NCI-H2081 (cell line): ENCODE measurements at places on chromosomes 12 and 14.
A peak's percentile ranks its signal among the peaks of the same experiment; 100 is the strongest.

DNA sequence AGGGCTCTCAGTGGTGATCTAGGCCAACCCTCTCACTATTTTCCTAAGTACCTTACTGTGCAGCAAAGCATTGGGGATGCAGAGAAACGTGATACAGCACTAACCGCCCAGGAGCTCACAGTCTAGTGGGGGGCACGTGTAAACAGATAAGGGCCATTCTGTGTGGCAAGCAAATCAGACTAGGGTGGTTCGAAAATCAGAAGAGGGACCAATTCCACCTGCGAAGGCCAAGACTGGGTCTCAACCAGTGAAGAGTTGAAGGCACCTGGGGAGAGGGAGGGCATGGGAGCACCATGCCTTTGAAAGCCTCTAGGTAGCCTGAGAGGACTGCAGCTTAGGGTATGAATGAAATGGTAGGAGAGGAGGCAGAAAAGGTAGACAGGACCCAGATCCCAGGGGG is 2.2 kb downstream of the PITPNM2 start:
- no peak for DNase-seq

DNA sequence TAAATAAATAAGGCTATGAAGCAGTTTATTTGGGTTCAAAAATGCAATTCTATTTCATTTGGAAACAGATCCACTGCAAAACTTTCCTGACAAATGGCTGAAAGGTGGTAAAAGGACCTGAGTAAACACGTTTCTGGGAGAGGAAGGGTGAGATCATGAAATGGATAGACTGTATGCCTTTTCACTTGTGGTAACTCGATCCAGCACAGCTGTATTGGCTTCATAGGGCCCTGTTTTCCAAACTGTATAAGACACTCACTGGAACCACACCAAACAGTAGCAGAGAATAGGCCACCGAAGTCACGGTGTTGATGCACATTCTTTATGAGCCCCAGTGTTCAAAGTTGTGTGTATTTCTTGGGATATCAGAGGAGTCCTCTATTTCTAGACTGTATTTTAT is 325.2 kb upstream of the DIO2 start:
- DNase-seq: peak; percentile 21

GRCh38 chr14:30921305-30921704 is 46.9 kb downstream of the COCH start:
- DNase-seq: no peak

- no peak for DNase-seq
Observed at GRCh38 chr12:44441155-44441554, 435.0 kb downstream of the NELL2 start.

DNA sequence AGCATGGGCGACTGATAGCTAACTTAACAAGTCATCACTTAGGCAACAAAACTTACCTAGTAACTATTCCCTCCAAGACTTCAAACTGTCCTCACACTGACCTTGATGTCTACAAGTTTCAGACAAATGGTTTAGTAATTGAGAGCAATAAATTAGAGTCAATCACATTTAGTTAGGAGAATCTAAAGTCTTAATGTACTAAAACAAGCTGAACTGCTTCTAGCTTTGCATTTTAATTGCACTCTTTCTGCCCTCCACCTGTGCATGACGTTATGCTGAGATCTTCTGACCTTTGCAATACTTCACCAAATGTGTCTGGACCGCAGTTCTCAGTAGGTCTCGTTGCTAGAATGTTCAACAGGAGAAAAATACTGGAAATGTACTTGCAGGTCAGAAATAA is 158.0 kb downstream of the PIK3C2G start:
- no peak for DNase-seq

GRCh38 chr14:44109036-44109435 is 398.0 kb downstream of the FSCB start:
- DNase-seq: no peak

DNA sequence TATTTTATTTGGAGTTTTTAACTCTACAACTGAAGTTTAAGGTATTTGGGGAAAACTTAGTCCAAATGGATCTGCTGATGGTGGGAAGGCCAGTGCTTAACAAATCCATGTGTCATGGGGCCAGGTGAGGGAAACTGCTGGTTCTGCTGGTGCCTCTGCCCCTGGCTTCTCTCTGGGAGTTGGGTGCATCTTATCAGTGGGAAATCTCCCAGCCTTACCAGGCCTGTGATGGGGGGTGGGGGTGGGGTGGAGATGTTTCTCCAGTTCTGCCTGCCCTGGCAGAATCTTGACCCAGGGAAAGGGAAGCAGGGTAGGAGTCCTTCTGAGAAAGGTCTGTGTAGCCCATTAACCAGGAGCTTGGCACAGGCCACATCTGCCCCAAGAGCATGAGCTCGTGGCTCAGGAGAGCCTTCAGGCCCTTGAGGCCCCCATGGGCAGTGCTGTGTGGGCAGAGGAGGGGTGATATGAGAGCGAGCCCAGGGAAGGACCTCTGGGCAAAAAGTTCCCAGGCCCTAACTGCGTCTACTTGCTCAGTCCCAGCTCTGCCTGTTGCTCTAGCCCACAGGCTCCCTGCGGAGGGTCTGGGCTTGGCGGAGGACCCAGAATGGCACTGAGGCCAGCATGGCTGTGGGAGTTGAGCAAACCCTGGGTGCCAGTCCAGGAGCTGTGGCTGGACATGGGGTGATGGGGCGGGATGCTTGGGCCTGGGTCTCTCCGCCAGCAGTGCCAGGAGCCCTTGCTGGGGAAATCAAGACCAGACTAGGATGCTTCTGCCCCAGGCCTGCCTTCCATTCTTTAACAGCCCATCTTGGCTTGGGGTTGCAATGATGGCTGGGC is 18.2 kb downstream of the VASH1 start:
- DNase-seq: no peak

DNA sequence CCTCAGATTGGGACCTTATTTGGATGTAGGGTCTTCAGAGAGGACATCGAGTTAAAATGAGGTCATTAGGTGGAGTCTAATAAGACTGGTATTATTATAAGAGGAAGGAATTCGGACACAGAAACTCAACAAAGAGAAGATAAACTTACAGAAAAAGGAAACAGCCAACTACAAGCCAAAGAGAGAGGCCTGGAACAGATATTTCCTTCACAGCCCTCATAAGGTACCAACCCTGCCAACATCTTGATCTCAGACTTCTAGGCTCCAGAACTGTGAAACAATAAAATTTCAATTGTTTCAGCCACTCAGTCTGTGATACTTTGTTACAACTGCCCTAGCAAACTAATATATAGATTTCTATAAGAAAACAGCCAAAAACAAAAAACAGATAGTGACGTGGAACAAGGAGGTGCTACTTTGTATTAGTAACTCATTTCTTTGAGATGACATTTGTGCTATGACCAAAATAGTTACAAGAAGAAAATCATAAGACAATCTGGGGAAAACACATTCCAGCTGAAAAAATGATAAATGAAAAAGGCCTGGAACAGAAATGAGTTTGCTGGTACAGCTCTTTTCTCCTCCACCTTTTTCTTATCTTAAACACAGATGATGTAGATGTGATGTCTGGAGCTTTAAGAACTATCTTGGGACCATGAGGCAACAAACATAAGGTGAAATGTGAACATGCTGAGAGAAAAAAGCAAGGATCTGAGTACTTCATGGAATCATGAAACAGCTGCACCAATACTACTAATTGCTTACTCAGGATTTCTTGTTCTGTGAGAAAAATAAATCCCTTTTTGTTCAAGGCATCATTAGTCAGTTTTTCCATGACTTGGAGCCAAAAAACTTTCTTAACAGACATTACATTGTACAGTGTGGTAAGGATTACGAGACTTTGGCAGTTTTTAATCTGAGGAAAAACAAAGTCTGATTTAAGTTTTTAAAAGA is 243.2 kb downstream of the ANO6 start:
- no peak for DNase-seq

- no peak for DNase-seq
Observed at GRCh38 chr12:21296348-21296747, 38.4 kb downstream of the SLCO1A2 start.

GRCh38 chr14:26163761-26164160 is 434.1 kb downstream of the NOVA1 start:
- peak; percentile 73 for DNase-seq

GRCh38 chr14:67240168-67240932 is 885 bp upstream of the PALS1 start:
- DNase-seq: peak; percentile 21

- no peak for DNase-seq
Observed at GRCh38 chr12:53972152-53972702, 699 bp upstream of the HOXC11 start.

GRCh38 chr12:111174961-111175345 is 193.9 kb downstream of the PHETA1 start:
- DNase-seq: no peak

DNA sequence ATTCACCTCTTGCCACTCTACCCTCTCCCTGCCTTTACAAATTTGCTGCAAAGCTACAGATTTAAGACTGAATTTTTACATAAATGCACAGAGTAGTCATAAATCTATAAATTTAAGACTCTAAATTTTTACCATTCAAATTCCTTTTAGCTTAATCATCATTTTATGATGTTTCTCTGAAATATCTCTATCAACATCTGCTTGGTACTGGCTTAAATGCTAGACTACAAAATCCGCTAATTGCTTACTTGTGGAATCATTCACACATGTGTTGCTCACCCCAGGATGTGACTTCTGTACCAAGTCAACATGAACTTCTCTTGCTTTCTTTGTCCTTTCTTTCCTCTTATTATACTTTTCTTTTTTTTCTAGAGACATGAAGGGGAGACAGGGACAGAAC is 109.2 kb downstream of the GALC start:
- no peak for DNase-seq

- DNase-seq: no peak
Observed at GRCh38 chr12:93776581-93777018, 99.4 kb downstream of the CRADD start.

DNA sequence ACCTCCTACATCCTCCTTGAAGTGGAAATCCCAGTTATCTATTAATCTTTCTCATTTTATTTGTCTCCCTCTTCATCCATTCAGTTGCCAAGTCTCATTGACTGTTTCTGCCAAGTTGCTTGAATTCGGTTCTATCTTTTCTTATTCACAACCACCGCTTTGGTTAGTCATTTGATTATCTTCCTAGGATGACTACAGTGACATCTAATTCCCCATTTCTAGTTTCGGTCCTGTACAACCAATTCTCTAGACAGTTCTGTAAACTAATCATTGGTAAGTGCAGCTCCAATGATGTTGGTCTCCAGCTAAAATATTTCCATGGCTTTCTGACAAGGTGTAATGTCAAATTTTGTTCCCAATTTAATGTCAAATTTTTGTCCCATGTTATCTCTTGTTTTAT is 220.1 kb downstream of the ADAMTS20 start:
- DNase-seq: no peak

DNA sequence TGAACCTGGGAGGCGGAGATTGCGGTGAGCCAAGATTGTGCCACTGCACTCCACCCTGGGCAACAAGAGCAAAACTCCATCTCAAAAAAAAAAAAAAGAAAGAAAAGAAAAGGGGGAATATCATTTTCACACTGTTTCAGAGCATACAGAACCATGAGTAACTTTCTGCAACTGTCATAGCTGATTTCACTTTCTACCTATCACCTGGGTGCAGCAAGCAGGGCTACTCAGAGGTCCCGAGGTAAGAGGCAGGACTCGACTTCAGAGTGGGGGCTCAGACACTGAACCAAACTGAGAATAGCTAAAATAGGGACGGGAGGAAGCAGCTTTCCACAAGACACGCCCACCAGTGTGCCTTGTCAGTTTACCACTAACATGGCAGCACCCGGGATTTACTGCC is 29.8 kb downstream of the OR10P1 start:
- DNase-seq: no peak

GRCh38 chr14:90985601-90986242 is 74.7 kb downstream of the RPS6KA5 start:
- DNase-seq: no peak

DNA sequence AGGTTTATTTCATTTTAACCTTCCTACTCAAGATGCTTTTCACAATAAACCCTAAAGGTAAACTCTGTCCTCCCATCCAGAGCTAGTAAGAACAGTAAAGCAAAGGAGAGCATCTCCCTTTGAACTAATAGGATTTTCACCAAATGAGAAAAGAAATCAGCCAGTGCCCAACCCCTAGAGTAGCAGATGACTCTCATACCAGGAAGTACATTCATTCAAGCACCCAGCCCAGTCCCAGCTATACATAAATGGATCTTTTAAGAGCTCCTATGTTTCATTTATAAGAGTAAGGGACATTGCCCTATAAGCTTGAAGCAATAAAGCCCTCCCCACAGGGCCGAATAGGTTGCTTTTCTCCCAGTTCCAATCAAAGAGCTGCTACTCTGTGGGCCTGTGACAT is 7.6 kb downstream of the BAZ2A start:
- no peak for DNase-seq

DNA sequence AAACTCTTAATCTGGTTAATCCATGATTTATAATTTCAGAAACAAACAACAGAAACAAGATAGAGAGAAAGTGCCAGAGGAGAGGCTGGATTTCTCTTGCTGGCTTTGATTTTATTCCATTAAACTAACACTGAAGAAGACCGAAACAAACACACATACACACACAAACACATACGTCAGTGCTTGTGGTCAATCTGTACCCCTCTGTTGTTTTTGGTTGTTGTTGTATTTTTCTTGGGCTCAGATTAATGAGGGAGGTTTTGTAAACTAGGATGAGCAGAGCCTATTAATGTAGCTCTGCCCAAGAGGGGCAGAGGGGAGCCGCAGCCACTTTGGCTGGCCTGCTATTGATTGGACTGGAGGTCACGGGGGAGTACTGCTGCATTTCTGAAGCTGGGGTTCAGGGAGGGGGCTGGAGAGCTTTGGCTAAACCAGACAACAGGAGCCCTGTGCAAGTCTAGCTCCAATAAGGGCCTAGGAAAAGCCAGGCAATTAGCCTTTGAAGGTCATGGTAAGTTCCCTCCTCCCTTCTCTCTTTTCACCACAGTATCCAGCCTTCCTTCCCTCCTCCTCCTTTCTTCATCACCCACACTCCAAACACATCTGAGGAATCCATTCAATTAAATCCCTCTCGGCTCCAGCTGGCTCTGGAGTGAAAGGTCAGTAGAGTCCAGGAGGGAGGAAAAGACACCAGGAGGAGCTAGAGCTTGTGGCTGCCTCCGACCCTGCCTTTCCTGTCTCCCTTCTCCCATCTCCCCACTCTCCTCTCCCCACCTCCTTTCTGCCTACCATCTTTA is 344.1 kb upstream of the LMO3 start:
- DNase-seq: no peak

- no peak for DNase-seq
Observed at GRCh38 chr12:5923043-5923605, 21.9 kb downstream of the ANO2 start.

GRCh38 chr12:91380631-91381030 is 198.0 kb upstream of the DCN start:
- DNase-seq: no peak

GRCh38 chr12:51821440-51822260 is 26.9 kb downstream of the FIGNL2 start:
- no peak for DNase-seq

DNA sequence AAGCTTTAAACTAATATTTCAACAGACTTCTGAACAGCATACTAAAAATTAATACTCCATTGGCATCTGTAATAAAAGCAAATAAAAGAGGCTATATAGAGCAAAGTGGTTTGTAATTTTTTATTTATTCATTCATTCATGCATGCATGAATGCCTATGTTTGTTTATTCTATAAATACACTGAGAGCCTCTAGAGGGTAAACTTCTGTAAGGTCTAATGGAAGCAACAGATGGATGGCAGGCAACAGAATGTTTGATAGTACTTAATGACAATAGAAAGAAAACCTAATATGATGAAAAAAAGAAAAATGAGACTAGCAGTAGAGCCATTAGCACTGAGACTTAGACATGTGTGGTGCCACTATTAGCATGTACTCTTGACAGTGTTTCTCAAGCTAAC is 253.1 kb downstream of the CCDC91 start:
- DNase-seq: no peak
